ENCODE measurements at places on chromosomes 7 and 10.
A peak's percentile ranks its signal among the peaks of the same experiment; 100 is the strongest.

GRCh38 chr10:130053561-130053960 is 57.1 kb downstream of the C10orf143 start:
- DNase-seq: no peak

DNA sequence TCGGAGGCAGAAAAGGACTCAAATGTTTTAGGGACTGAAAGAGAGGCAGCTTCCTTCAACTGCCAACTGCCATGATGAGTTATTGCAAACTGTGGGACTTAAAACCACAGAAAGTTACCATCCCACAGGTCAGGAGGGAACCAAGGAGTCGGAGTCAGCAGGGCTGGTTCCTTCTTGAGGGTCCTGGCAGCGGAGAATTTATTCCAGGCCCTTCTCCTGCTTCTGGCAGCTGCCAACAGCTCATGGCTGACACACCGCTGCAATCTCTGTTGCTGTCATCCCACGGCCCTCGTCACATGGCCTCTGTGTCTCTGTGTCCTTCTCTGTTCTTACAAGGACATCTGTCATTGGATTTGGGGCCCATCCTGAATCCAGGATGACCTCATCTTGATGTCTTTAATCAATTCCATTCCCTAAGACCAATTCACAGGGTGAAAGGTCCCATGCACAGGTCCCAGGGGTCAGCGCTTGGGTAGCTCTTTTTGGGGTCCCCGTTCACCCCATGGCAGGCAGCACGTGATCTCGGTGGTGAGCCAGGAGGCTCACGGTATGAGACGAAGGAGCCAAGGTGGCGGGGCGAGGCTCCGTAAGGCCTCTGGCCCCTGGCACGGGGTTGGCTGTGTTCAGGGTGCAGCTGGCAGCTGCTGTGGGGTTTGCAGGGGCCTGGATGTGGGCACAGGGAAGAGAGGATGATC is 27.4 kb upstream of the PSMG3 start:
- DNase-seq: no peak

DNA sequence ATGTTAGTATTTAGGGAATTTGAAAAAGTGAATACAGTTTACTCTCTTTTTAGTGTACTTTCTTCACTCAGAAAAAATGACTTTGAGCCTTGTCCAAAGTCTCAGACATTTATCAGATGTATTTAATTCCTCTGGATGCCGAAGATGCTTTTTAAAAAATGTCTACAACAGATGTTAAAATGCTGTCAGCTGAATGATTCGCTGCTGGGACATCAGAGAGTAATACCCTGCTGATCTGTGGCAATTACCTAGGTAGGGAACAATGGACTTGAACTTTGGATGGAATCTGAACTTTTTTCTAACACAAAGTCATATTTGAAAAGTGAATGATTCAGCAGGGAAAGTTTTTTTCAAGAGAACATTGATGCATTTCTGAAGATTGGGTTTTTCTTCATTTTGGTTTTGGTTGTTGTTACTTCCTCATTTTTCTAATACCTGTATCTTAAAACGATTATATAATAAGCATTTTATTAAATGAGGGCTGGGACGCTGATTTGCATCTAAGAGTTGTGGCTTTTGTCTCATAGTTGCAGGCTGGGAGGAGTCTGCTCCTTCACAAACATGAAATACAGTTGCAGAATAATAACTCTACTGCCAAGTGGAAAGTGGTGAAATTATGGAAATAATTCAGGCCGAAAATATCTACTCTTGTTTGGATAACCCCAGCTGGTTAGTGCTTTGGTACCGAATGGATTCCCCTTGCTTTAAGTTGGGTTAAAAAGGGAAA is 98.0 kb downstream of the SPAG6 start:
- DNase-seq: peak; percentile 36

DNA sequence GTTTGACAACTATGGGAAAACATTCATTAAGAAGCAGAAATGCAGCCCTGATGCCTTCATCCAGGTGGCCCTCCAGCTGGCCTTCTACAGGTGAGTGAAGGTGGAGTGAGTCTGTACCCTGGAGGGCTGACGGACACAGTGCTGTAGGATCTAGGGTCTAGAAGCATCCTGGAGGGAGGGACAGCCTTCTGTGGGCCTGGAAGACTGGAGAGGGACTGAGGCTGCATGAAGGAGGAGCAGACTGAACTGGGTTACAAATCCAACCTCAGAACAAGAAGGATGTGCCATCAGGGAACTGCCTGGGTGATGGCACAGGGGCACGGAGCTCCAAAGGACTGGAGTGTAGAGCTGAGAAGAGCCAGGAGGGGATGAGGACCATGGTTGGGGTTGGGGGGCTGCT is 27.5 kb upstream of the C10orf53 start:
- no peak for DNase-seq

DNA sequence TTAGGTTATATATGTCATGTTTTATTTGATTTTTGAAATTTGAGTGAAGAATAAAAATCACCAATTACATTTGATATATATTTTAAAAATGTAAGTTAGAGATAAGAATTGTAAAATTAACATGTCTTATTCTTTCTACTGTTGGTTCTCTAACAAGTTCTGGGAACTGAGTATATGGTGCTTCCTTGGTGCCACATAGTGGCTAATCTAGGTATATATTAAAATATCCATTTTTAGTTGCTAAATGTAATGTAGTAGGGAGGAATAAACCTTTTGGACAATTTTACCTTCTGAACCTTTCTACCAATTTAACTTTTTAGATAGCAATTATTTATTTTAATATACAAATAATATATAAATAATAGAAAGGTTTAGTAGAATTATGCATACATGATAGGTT is 17.5 kb downstream of the CFAP69 start:
- DNase-seq: peak; percentile 17

DNA sequence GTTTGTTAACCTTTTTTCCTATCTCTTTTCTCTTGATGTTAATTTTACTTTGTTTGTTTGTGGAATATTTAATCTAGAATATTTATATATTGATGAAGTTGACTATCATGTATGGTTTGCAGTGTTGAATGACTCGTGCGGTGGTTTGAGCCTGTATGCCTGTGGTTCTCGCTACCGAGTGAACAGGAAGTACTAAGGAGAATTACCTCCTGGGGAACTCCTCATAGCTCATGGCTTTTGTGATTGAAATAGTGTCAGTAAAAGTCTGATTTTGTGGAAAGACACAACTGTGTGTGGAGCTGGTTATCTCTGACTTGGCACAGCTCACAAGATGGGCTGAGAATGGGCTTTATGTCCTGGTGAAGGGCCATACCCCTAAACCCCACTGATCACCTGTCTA is 498.6 kb downstream of the GLRX3 start:
- no peak for DNase-seq

DNA sequence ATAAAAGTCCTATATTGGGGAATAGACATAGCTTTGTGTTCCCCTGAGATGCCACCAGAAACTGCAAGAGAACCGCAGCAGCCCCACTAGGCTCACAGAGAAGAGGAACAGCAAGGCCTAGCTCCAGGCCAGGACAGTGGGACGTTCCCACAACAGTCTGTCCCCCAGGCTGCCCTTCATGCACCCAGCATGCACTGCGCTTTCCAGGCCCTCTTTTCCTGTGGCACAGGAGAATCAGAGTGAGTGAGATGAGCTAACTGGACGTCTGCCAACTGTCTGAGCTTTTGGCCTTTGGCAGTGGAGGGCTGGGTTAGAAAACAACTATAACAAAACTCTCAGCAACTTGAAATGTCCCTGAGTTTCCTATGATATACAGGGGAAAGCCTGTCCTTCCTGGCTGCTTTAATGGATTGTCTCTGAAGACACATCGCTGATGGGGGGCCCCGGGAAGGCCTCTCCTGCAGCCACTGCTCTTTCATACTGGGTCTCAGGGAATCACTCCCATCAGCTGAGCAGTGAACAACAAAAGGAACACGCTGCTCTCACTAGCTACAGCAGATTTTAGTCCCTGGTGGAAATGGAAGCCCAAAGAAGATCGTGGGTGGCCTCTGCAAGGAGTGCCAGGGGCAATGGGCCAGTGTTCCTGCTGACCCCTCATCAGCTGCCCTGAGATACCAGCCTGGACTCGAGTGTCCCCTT is 53.5 kb downstream of the PODXL start:
- DNase-seq: no peak

DNA sequence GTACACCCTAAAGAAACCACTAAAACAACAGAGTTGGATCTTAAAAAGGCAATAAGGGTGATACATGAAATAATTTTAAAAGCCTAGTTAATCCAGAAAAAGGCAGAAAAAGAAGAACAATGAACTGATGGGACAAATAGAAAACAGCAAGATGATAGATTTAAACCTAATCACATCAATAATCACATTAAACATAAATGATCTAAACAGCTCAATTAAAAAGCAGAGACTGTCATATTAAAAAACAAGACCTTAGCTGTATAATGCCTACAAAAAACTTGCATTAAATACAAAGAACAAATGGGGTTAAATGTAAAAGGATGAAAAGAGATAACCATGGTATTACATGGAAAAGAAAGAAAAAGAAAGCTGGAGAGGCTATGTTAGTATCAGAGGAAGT is 96.2 kb downstream of the RTKN2 start:
- no peak for DNase-seq

DNA sequence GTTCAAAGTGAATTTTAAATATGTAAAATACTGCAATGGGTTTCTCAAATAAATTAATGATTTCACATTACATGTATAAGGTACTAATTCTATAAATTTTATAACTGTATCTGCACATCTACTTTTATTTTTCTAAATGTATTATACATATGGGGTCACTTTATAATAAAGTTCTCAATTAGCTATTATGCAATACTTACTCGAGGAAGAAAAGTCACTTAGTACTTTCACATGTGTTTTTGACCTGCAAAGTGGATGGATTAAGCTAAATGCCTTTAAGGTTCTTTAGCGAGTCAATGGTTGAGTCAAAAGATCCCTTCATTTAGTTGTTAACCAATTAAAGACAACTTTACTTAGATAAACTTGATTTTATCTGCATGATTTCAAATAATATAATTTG is 437.8 kb downstream of the ANKRD7 start:
- DNase-seq: no peak

DNA sequence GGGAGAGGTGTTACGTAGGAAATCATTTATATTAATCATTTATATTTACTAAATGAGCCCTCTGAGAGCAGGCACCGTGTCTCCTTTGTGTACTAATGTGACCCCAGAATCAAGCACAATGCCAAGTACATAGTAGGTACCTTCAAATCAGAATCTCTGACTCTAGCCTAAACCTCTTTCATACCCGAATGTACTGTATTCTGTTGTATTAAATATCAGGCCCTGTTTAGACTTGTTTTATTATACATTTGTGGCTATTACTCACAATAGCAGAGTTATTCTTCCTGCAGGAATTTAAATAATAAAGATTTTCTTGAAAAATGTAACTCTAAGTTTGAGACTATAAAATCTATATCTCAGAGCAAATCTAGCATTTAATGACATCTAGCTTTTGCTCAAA is 297.3 kb downstream of the EXOC4 start:
- no peak for DNase-seq

DNA sequence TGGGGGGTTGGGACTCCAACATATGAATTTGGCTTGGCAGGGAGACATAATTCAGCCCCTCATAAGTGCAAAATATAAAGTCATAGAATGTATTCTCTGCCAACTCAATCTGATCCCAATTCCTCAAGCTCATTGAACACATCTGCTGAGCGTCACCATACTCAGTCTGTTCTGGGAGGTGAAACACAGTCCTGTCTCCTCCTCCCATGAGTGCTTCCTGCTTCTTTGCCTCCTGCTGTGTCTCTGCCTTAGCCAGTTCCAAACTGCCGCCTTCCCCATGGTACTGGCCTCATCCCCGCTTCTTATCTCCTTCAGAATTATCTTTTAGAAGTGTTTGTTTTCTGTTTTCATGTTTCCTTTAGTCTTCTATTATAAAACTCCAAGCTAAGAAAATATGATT is 365.5 kb downstream of the TNS3 start:
- no peak for DNase-seq

- DNase-seq: no peak
These were observed 55.9 kb downstream of the CREB3L2 start for GRCh38 chr7:137946011-137946410.

DNA sequence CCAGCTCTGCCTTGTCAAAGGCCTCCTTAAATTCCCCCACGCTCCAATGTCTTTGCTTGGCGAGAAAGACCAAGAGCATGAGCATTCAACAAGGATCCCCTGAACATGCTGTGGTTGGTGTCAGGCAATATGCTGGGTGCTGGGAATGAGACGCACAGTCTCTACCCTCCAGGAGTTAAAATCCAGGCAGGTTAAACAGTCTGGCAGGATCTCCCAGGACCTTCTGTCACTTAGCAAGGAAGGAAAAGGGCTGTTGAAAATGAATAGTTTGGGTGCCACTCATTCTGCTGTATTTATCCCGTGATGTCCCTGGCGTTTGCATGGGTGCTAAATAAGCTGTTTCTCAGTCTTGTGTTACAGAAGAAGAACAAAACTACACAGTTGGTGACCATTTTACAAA is 21.9 kb upstream of the ITGA8 start:
- DNase-seq: no peak

DNA sequence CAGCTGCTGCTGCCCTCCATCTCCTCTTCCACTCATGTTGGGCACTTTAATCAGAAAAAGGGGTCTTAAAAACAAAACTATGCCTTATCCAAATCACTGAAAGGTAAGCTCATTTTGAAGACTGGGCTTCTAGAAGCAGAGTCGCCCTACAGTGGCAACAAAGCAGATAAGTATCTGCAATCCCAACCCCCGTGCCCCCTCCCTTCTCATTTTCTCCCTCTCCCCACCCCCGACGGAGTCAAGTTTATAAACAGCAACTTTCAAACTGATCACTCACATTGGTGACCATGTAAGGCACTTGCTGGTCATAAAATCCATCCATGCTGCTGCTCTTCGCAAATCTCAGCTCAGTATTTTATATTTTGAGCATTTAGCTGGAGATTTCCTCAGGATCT is 738 bp downstream of the ETV1 start:
- DNase-seq: no peak

- DNase-seq: no peak
These were observed 6.4 kb downstream of the NEBL start for GRCh38 chr10:20890491-20891337.

- no peak for DNase-seq
These were observed 25.0 kb downstream of the RNF133 start for GRCh38 chr7:122673951-122674350.

- DNase-seq: no peak
These were observed 300.7 kb downstream of the HDAC9 start for GRCh38 chr7:18796216-18796615.

DNA sequence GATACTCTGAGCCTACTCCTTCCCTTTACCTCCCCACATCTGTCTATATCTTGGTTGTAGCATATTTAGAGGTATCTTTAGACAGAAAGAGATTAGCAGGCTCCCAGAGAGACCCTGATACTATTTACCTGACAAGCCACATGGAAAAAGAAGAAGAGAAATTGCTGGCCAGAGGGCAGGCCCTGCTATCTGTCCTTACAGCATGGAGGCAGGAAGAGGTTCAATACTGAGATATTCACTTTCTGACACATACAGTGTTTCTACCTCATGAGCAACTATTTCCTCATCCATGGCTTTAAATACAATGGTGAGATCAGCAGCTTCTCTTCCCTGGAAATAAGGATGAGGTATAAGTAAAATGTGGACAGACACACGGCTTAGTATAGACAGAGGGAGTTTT is 33.9 kb upstream of the TSPAN13 start:
- no peak for DNase-seq

- DNase-seq: no peak
These were observed 257.3 kb downstream of the SDK1 start for GRCh38 chr7:3558400-3558799.

- DNase-seq: no peak
These were observed 1.4 kb upstream of the VSTM4 start for GRCh38 chr10:49116509-49117375.

Measured in GM12865 (cell line).